ENCODE measurements at places on chromosomes 6 and 20.

GRCh38 chr20:3803854-3804253 lies 7.7 kb downstream of the CDC25B start:
- peak; percentile 23 for DNase-seq

DNA sequence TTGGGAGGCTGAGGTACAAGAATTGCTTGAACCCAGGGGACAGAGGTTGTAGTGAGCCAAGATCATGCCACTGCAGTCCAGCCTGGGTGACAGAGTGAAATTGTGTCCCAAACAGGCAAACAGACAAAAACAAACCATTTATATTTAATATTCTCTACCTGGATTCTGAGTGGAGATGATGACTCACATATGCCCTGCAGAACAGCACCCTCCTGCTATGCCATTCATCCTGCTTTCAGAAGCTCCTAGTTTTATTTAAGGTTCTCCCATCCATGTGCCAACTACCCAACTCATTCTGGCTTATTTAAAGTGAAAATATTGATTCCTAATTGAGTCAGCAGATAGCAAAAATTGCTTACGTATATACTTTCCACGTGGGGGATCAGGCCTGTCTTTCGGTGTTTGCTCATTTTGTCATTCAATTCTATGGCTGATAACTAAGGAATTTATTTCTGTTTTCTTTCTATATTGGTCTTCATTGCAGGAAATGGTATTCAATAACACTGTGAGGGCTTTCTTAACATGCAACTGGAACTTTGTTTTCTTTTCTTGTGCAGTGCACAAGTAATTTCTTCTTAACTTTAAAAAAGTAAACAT lies 459.1 kb upstream of the JAG1 start:
- DNase-seq = no peak

- DNase-seq = peak; percentile 24
Observed at GRCh38 chr20:53872561-53873229, 197.7 kb downstream of the BCAS1 start.

DNA sequence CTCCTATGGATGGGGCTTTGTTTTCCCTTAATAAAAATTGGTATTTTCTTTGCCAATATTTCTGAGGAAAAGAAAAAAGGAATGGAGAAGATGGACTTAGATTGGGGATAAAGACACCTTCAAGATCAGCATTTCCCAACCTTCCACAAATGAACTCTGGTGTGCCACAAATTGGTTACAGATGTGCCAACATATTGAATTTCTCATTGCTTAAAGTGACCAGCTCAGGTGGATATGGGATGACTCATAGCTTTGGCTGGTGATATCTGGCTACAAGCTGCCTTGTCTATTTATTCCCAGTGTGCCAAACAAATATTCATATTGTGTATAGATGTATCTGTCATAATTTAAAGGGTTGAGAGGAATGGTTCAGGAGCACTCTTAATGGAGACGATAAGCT lies 32.5 kb downstream of the THEMIS start:
- no peak for DNase-seq

- no peak for DNase-seq
Observed at GRCh38 chr20:16106191-16106849, 466.9 kb downstream of the KIF16B start.

GRCh38 chr6:15810618-15811017 lies 147.8 kb upstream of the DTNBP1 start:
- DNase-seq = no peak

GRCh38 chr20:43954704-43955061 lies 40.0 kb downstream of the TOX2 start:
- DNase-seq = peak; percentile 18

DNA sequence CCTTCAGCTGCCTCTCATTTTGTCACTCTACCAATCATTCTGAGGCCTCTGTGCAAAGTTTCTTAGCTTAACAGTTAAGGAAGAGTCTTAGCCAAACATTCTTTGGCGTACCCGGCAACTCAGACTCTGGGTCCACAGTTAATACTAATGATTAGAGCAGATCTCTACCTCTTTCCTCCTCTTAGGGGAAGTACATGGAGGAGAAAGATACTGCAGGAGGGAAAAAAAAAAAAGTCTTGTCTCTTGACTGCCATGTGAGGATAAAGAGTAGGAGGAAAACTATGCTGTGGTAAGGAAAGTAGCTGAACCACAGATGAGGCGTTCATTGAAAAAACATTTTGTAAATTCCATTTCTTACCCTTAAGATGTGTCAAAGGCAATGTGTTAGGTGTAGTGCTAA lies 44.0 kb upstream of the MARCKS start:
- no peak for DNase-seq

GRCh38 chr6:164283574-164283973 lies 869.1 kb downstream of the QKI start:
- DNase-seq = no peak

- DNase-seq = no peak
Observed at GRCh38 chr20:46581391-46581790, 30.9 kb upstream of the OCSTAMP start.

GRCh38 chr6:16514249-16514648 lies 247.0 kb downstream of the ATXN1 start:
- no peak for DNase-seq

- DNase-seq = no peak
Observed at GRCh38 chr20:59806578-59806975, 126.9 kb downstream of the SYCP2 start.

DNA sequence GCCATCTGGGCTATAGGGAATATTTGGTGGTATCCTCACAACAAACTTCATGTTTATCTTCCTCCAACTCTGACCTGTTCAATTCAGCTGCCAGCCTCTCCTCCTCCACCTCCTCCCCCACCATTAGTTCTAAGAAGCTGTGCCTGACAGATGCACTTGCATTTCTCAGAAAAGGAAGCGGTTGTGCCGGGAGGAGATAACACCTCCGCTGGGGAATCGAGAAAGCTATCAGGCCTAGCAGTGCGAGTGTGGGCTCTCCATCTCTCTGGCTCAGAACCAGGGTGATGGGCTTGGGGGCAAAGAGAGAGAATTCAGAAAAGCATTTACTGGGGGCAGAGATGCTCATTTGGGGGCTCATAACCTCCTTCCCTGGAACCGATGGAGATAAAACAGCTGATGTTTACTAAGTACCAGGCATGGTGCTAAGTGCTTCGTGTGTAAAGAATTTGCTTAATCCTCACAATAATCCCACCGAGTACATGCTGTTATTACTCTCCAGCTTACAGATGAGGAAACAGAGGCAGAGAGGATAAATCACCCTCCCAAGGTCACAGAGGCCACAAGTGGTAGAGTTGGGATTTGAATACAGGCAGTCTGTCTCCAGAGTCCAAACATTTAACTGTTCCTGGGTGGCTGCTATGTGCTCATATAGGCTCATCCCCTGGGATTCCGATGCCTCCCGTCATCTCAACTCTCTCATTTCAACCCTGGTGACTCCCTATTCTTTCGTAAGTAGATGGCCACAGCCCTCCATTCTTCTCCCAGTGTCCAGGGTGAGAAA lies 38.3 kb downstream of the COX4I2 start:
- peak; percentile 52 for DNase-seq

DNA sequence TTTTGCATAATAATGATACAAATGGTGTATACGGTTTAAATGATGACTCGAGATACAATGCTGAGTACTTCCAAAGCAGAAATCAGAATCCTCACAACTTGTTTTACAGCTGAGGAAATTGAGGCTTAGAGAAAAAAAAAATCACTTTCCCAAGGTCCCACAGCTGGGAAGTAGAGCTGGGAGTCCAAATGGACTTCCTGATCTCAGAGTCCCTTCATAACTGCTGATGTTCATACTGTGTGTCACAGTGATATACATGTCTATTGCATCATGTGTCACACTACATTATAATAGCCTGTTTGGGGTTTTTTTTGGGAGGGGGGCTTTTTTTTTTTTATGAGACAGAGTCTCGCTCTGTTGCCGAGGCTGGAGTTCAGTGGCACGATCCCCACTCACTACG lies 8.5 kb downstream of the HM13 start:
- DNase-seq = no peak

DNA sequence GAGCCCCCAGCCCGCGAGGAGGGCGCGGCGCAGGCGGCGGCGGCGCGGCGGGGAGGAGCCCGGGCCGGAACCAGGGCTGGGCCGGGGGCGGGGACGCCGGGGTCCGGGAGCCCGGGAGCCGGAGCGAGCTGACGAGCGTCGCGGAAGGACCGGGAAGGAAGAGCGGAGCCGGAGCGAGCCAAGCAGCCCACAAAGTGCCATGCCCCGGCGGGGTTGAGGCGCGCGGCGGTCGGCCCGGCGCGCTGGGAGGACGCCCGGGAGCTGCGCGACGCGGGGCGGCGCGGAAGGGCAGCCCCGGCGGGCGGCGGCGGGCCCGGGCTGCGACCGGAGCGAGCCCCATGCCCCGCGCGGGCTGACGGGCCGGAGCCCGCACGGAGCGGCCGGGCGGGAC lies 289 bp downstream of the FOXP4 start:
- peak; percentile 39 for DNase-seq

- DNase-seq = no peak
Observed at GRCh38 chr20:49346682-49347081, 68.8 kb upstream of the ZNFX1 start.

DNA sequence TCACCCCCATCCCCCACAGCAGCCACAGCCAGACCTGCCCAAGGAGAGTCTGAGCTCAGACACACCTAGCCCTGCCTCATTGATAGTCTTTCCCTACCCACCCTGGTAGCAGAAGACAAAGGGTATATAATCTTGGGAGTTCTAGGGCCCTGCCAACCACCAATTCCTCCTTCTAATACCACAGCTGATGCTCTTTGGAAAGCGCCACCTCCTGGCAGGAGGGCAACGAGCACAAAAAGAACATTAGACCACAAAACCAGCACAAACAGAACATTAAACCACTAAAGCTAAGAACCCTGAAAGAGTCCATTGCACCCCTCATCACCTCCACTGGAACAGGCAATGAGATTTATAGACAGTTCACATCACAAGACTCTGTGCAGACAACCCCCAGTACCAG lies 195.8 kb upstream of the FUT9 start:
- DNase-seq = no peak

GRCh38 chr20:16821211-16822089 lies 73.3 kb downstream of the OTOR start:
- no peak for DNase-seq

DNA sequence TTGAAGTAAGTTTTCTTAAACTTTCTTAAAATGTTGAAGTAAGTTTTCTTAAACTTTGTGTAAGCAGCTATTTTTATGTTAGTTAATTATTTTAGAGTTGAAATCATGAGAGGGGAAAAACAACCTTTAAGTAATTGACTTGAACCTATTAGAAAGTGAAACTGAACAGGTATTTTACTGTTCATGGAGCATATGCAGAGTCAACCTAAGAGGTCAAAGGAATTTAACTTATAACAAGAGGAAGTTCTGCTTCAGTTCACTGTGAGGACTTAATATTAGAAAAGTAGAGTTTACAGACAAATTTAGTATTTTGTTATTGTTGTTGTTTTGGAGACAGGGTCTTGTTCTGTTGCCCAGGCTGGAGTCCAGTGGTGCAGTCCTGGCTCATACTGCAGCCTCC lies 38.0 kb downstream of the CDYL start:
- no peak for DNase-seq

DNA sequence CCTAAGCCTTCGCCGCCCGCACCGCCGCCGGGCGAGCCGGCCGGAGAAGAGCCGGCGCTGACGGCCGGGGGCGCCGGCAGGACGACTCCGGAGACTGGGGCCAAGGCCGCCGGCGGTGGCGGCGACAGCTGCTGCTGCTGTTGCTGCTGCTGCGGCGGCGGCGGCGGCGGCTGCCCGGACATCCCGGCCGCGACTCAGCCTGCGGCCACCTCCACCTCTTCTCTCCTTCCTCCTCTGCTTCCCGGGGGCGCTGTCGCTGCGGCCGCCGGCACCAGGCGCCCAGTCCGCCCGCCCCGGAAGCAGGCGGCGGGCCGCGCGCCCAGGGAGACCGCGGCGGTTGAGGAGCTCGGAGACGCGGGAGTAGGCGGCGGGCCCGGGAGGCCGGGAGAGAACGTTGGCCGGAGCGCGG lies 307 bp downstream of the RANBP9 start:
- DNase-seq = peak; percentile 81

DNA sequence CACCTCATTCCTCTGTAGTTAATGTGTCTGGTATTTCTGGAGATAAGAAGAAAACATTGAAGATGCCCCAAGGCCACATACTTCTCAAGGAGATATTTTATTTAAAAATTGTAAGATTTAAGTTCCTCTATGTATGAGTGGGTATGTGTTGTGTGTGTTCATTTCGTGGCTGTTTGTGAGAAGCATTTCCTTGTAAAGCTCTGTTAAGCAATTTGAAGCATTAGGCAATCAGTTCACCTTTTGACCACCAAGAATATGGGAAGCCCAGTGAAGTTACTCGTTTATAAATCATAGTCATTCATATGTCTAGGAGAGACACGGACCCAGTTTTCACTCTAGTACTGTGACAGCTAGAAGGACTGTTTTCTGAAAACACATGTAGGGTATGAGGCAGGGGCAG lies 717.6 kb upstream of the MAP3K7 start:
- no peak for DNase-seq

GRCh38 chr20:63281742-63282665 lies 9.4 kb downstream of the ARFGAP1 start:
- no peak for DNase-seq

GRCh38 chr6:107658920-107659865 lies 164.9 kb downstream of the SCML4 start:
- DNase-seq = no peak

DNA sequence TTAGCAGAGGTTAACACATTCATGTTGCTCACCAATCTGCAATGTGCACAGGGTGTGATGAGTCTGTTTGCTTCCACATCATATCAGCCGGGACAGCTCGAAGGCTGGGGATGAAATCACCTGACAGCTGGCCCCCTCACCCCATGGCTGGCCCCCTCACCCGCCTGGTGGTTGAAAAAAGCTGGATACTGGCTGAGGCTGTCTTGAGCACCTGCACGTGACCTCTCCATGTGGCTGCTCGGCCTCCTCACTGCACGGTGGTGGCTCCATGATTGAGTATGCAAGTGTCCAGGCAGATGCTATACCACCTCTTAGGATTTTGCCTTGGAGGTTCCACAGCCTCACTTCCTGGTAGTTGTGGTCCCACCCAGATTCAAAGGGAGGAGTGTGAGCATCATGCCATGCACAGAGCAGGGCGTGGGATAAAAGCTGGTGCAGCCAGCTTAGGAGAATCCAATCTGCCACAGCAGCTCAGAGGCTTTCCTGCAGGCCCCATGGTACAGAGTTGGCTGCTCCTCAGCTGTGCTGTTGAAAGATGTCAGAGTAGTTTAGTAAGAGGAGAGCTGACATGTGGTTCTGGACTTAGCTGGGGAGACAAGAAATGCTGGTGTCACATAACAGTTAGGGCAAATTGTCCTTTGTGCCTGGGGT lies 29.6 kb upstream of the SYNDIG1 start:
- DNase-seq = no peak

GRCh38 chr6:169472786-169473416 lies 219.3 kb upstream of the THBS2 start:
- DNase-seq = no peak

- DNase-seq = no peak
Observed at GRCh38 chr6:136031982-136032381, 180.5 kb downstream of the PDE7B start.

GRCh38 chr6:13429406-13429753 lies 58.0 kb downstream of the GFOD1 start:
- no peak for DNase-seq

All from CD8-positive, alpha-beta memory T cell (primary cell).